ENCODE measurements at places on chromosomes 12 and 14.

DNA sequence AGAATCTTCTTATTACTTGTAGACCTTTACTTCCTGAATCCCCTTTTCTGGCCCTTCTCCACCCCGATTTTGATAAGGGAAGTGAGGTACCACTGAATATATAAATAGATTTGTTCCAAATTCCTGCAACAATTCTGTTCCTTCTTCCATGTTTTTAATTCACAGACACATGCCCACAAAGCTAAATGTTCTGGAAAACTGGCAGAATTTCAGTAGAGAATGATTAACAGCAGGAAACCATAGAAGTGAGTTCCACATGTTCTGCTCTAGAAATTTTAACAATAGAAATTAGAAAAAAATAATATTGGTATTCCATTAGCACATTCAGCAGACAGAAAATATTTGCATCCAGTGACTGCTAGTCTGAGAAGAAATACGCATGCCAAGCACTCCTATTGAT is 139.6 kb downstream of the SLC2A13 start:
- DNase-seq, result no peak

- no peak for DNase-seq
These were observed 53.5 kb downstream of the IRF2BPL start for GRCh38 chr14:76975051-76975450.

GRCh38 chr14:53947094-53947445 is 9.6 kb downstream of the BMP4 start:
- no peak for DNase-seq

GRCh38 chr14:65025818-65026217 is 39.1 kb downstream of the FNTB start:
- DNase-seq, result no peak

- no peak for DNase-seq
These were observed 132.0 kb downstream of the KICS2 start for GRCh38 chr12:64090047-64090446.

- no peak for DNase-seq
These were observed 296.6 kb upstream of the KITLG start for GRCh38 chr12:88876857-88877256.

DNA sequence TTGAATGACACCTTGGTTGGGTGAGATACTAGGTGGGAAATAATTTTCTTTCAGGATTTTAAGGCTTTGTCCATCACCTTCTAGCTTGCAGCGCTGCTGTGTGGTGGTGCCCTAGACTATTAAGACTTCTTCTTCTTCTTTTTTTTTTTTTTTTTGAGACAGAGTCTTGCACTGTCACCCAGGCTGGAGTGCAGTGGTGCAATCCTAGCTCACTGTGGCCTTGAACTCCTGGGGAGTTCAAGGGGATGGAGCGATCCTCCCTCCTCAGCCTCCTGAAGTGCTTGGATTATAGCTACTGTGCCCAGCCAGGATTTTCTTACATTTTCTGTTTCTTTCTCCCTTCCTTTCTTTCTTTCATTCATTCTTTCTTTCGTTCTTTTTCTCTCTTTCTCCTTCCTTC is 10.3 kb upstream of the MTA1 start:
- no peak for DNase-seq

DNA sequence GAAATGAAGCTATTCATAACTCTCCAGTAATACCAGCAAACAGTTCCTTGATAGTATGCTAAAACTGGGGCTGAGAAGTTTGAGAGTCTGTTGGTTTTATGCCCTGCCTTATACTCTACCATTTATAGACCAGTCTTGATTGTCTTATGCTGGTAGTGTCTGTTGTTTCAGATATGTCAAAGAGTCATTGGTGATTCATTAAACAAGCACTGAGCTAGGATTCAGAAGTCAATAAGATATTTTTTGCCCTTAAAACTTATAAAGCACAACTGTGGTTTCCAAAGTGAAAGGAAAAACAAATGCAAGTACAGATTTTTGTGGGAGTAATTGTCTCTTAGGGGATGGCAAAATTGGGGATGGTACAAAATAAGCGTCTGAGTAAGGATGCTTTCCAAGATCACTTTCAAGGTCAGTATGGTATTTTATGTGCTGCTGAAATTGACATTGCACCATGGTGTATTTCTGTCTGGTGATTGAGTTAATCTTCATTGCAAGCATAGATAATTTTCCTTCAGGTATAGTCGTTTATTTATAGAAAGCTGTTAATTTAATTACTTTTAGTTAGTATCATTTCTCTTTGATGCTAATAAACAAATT is 289.5 kb upstream of the E2F7 start:
- no peak for DNase-seq

DNA sequence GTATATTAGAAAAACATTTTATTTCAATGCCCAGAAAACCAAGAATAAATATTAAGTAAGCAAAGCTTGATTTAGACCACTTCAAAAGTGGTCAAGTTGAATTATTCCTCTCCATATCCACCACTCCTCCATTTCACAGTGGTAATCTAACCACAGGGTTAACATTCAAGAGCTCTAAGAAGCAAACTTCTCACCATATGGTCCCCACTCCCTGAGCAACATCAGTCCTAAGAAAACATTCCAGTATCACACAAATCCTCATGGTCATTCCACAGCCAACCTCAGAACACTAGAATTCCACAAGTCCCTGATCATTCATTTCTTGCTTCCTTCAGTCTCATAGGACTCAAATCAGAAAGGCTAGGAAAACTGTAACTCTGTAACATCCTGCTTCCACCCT is 47.9 kb downstream of the ST8SIA1 start:
- no peak for DNase-seq

- no peak for DNase-seq
These were observed 23.2 kb downstream of the GPR68 start for GRCh38 chr14:91221270-91221669.

GRCh38 chr14:90522571-90523191 is 125.9 kb downstream of the CALM1 start:
- no peak for DNase-seq

DNA sequence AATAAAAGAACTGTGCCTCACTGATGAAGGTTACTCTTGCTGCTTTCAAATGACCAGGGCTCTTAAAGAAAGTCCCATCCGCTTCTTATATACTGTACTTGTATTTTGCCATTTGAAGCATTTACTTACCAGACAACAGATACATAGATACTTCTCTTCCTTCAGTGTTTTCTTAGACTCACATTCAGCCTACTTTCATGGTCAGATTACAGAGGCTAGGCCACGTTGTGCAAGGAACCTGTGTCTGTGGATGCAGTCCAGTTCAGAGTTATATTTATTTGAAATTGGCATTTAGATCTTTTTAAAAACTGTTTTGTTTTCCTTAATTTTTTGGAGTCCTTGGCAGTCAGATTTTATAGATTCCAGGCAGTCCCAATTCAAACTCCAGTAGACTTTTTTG is 6.2 kb downstream of the CHURC1 start:
- DNase-seq, result no peak

DNA sequence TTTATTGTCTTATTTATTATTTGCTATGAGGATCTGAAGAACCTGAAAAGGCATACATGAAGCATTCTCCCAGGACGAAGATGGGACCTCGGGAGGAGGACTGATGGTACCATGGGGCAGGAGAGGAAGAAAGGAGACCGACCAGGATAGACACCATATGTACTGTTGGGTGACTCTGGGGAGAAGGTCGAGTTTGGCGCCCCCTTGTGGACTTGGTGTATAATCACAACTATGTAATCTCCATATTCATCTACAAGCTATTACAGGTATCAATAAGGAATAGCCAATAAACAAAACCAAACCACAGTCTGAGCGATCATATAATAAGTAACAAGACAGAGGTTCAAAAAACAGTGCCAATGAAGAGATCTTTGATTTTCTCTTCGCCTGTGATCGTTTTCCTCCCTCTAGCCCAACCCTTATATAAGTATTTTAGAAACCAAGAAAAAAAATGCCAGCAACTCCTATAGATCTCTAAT is 139.1 kb downstream of the SPTSSA start:
- no peak for DNase-seq

DNA sequence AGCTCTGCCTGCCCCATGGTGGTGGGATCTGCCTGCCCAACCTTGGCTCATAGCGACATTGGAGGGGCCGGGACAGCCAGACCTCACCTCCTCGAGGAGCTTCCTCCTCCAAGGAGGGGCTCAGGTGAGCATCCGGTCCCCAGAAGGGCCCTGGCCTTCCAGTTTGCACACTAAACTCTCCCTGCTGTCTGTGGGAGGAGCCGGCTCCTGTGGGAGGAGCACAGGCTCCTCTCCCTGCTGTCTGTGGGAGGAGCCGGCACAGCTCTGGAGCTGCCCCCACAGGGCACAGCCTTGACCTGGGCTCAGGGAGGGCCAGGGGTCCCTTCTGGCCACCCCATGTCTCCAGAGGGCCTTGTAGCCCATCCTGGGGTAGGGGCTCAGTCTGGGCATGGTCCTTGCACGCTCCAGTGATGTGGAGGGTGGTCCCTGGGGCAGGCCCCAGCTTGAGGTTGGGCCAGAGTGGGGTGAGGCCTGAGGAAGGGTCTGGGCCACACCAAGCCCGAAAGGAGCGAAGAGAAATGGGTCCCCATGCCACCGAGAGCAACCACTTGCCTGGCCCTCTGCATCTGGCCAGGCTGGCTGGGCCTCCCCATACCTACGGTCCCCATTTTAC is 147.5 kb upstream of the C14orf180 start:
- DNase-seq, result no peak

- DNase-seq, result no peak
These were observed 93.9 kb downstream of the DACT1 start for GRCh38 chr14:58731465-58732293.

DNA sequence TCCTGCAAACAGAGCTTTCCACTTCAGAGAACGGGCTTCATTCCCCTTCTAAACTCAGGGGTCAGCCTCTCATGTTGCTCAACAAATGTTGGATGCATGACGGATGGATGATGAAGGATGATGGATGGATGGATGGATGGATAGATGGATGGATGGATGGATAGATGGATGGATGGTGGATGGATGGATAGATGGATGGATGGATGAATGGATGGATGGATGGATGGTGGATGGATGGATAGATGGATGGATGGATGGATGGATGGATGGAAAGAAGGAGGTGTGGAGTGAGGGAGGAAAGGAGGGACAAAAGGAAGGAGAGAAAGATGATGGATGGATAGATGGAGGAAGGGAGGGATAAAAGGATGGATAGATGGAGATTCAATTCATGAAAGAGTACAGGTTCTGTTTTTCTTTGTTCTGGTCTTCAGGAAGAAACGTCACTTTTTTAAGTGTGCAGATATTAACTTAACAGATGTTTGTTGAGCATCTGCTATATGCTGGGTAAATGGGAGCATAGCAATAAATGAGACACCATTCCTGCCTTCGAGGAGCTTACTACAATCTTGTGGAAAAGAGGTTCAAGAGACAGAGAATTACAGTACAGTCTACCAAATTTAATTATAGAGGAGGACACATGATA is 41.7 kb upstream of the PRIMA1 start:
- no peak for DNase-seq

DNA sequence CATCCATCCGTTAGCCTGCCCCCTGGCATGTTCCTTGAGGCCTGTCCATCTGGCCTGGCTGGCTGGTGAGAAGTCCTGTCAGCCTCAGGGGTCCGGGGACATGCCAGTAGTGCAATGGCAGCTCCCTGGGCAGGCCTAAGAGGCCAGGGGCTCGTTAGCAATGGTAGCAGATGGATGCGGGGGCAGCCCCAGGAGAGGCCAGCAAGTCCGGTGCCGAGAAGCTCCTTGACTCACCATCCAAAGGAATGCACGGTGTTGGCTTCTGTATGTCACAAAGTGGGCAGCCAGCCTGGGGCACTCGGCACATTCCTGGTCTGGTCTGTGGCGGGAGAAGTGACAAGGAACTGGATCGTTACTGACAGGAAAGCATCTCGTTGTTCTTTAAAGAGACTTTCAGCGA is 319.9 kb downstream of the CACNA1C start:
- DNase-seq, result no peak

GRCh38 chr14:74418031-74418430 is 8.0 kb downstream of the SYNDIG1L start:
- no peak for DNase-seq

- DNase-seq, result no peak
These were observed 74.2 kb downstream of the TMTC1 start for GRCh38 chr12:29709496-29710040.

GRCh38 chr12:132143336-132144071 is 615 bp downstream of the DDX51 start:
- DNase-seq, result no peak

GRCh38 chr12:43957732-43958372 is 122.0 kb downstream of the TMEM117 start:
- no peak for DNase-seq

GRCh38 chr12:27284751-27285150 is 40.7 kb downstream of the STK38L start:
- DNase-seq, result no peak

DNA sequence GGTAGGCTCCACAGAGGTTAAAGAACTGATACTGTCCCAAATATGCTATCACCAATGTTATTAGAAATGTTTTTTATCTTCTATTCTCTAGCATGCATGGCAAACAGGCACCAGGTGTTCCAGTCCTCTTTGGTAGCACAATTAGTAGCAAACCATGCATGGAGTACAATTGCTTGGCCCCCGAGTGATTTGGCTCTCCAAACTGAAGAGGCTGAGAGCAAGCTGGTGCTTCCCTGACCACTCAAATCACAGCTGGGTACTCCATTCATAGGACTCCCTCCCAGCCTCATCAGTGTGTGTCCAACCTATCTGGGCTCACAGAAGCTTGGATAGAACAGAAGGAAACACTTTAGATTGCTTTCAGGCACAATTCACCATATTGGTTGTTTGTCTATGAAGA is 93.4 kb downstream of the DIO2 start:
- DNase-seq, result no peak

DNA sequence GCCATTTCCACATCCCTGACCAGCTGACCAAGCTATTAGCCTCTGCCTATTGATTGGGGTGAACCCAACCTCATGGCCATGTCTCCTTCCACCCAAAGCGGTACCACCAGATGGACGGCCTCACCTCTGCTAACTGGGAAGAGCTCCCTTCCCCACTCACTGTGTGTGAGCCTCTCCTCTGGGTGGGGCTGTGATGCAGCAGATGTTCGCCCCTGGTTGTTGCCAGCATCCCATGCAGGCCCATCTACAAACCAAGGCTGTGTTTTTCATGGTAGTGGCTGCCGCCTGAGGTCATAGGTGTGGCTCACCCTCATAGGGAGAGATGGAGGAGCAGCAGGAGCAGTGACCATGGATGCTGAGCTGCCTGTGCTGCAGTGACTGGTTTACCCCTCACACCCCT is 47.6 kb upstream of the RD3L start:
- no peak for DNase-seq

DNA sequence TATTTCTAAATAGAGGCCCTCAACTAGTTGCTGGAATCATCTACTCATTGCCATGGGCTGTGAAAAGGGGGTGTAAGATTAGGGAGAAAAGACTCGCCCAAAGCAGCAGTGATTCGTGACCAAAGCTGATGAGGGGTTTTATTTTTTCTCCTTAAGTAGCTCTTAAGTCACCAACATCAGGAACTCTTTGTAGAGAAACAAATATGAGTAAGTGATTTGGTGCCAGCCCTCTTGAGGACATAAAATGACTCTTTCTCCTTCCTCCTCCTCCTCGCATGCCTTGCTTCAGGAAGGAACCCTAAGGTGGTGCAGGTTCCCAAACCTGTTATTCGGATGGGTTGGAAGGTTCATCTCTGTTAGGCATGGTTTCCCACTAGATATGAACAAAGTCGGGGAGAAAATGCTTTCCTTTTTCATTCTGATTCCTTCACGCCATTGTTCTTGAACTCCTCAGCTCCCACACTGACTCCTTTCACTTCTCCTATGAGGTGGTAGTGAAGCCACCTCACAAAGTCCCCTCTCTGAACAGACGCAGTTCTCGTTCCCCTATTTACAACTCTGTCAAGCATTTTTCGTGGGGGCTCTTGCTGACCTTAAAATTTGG is 113.4 kb downstream of the ETV6 start:
- DNase-seq, result no peak

GRCh38 chr12:48861111-48861510 is 4.6 kb downstream of the RND1 start:
- DNase-seq, result no peak

- DNase-seq, result no peak
These were observed 4.5 kb downstream of the RASSF8 start for GRCh38 chr12:25962932-25963525.
